Adrenal gland (tissue), 19 donors: ENCODE measurements at places on chromosomes 1 and 21.

DNA sequence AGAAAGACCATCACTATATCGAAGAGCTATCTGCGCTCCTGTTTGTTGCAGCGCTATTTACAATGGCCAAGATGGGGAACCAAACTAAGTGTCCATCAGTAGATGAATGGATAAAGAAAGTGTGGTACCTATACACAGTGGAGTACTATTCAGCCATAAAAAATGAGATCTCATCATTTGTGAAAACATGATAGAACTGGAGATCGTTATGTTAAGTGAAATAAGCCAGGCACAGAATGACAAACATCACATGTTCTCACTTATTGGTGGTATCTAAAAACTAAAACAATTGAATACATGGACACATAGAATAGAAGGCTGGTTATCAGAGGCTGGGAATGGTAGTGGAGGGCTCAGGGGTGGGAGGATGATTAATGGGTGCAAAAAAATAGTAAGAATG, 256.2 kb downstream of the SRGAP2C start:
- no peak for DNase-seq
- H3K27ac ChIP-seq, result no peak overlapping the region
- no peak overlapping the region for H3K4me3 ChIP-seq

DNA sequence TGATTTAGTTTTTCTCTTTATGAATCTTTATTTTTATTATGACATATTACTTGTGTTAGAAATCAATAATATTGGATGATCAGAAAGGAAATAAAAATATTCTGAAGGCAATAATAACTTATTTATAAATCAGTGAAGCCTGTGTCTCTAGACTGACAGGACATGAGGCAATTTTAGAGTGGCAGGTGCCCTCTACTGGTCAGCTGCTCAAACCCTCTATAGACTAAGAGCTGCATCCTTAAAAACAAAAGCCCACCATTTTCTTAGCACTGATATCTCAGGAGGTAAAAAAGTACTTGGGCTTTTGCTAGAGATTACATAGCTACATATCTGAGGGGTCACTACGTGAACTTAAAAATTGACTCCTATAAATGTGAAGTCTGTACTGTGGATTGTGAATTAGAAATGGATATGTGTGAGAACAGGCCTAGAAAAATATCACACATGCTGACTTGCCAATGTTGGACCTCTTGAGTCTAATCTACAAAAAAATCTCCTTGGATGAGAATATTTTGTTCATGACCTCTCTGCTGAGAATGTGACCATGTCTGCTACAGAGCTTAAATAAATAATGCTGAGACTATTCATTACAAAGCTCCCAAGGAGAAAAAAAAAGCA, 597.9 kb upstream of the ADAMTS5 start:
- no peak overlapping the region for H3K27ac ChIP-seq
- peak; percentile 42 for DNase-seq
- no peaks in the 10 kb centered on the region for H3K27me3 ChIP-seq
- no peak overlapping the region for H3K4me3 ChIP-seq
- H3K4me1 ChIP-seq, result no peaks in the 10 kb centered on the region

GRCh38 chr21:33402001-33402979, 923 bp upstream of the IFNGR2 start:
- H3K4me1 ChIP-seq, result peaks cover 6% of the 10 kb centered on the region
- H3K27me3 ChIP-seq, result no peaks in the 10 kb centered on the region
- DNase-seq, result peak; percentile 59
- no peak overlapping the region for H3K4me3 ChIP-seq
- no peaks in the 10 kb centered on the region for H3K36me3 ChIP-seq

- H3K36me3 ChIP-seq, result no peaks in the 10 kb centered on the region
- H3K4me3 ChIP-seq, result no peak overlapping the region
- H3K27ac ChIP-seq, result peak overlapping the region; percentile 98
- H3K4me1 ChIP-seq, result peaks cover 54% of the 10 kb centered on the region
These were observed 27.1 kb downstream of the ZBTB17 start for GRCh38 chr1:15948595-15949452.
